ENCODE measurements at places on chromosomes 16 and 17.
A peak's percentile ranks its signal among the peaks of the same experiment; 100 is the strongest.

DNA sequence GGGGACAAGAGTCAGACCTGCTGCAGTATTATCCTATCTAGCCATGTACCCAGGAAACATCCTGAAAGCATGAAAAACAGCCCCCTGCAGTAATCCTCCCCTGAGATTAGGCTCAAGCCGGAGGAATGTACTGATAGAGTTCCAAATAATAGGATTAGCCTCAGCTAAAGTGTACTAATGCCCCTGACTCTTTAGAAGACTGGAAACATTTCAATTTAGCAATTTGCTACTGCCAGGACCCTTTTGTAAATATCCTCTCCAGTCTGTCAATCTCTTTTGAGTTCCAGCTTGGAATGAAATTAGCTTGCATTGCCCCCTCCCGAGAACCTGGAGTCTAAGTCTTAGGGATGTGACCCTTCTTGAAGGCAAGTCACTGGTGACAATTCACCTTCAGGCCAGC is 110.8 kb upstream of the DNAH9 start:
- no peak for DNase-seq

DNA sequence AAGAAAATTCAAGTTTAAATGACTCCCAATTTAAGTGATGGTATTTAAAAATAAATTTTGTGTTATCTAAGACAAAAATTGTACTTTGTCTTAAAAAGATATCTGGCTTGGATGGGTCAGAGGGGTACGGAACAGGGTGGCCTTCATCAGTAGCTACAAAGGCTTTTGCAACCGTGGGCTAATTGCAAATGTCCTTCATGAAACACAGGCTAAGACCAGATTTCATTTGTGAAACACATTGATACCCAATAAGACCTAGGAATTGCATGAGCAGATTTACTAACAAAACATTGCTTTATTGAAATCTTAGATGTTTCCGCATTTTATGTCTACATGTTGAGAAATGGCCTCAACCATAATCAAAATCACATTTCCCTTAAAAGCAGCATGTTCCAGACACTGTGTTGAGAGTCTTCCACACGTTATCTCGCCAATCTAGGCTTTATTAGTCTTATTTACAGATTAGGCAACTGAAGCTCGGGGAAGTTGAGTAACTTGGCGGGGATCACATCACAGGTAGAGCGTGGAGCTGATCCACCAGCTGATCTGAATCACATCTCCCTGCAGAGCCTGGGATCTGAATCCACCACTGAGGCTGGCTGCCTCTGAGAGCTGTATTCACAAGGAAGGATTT is 21.8 kb downstream of the FBXO39 start:
- no peak for DNase-seq

DNA sequence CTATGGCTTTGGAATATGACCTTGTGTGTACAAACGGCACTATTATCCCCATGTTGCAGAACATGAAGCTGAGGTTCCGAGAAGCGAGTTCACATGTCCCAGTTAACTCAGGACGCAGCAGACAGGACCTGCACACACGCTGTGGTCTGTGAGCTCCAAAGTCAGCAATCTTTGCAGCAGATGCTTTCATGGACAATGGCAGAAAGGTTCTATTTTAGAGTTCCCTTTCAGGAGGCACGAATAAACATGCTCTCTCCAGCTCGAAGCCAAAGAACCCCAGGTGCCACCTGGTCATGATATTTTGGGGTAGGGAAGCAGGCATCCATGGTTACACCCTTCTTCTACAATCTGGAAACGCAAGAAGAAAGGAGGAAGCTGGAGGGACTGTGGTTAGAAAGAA is 412.0 kb downstream of the TMEM114 start:
- no peak for DNase-seq

DNA sequence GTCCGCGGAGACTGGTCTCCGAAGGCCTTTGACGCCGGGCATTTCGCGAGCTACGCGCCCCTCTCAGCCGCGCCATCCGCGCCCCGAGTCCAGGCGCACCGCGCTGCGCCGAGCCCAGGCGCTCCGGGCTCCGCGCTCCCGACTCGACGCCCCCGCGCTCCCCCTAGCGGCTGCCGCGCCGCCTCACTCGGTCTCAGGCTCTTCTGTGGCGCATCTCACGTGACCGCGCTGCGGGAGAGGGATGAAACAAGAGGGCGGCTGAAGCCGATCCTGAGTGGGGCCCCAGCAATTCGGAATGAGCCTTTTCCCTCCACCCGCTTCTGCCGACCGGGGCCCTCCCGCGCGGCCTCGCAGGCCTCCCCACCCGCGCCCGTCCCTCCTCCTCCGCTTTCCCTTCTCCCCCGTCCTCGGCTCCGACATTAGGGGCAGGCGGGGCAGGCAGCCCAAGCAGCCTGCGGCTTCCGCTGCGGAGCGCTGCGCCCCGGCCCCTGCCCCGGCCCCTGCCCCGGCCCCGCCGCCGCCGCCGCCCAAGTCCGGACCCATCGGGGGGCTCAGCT is 42.5 kb upstream of the AMZ2 start:
- DNase-seq = peak; percentile 96

- DNase-seq = no peak
Measured at GRCh38 chr16:88318521-88318920, 64.2 kb upstream of the ZNF469 start.

- DNase-seq = no peak
Measured at GRCh38 chr17:69325518-69326376, 1.2 kb downstream of the ABCA5 start.

- DNase-seq = no peak
Measured at GRCh38 chr16:58582971-58583765, 46.5 kb downstream of the CNOT1 start.

GRCh38 chr16:60655514-60656153 is 1380.6 kb downstream of the CDH8 start:
- DNase-seq = no peak

DNA sequence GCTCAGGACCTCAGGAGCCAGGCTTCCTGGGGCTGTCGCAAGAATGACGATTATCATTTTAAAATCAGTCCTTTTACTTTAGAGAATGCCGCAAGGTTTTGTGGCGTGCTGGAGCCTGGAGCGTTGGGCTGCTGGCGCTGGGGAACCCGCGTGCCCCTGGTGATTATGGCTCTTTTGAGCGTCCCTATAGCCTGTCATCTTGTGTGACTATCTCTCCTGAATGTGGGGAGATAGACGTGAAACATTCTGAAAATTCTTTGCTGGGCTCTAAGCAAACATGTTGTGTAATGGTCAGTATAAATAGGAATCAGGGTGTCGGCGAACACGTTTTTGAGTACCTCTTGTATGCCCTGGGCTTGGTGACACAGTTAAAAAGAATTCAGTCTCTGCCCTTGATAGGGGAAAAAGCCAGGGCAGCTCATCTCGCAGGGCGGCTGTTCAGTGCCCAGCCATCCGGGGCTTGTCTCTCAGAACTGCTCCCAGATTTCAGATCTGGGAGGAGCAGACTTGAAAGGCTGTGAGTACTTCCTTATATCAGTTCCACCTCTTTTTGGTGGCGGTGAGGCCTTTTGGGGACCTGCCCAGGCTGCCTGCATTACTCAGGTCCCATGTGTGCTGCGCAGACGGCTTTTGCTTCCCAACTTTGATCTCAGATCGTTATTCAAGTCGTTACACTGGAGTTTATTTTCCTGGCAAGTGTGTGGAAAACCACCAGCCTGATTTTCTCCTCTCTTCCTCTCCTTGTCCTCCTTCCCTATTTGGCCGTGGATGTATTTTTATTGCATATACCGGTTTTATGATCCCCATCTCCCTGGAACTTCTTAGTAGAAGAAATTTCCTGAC is 973 bp downstream of the SLC7A6 start:
- peak; percentile 70 for DNase-seq

DNA sequence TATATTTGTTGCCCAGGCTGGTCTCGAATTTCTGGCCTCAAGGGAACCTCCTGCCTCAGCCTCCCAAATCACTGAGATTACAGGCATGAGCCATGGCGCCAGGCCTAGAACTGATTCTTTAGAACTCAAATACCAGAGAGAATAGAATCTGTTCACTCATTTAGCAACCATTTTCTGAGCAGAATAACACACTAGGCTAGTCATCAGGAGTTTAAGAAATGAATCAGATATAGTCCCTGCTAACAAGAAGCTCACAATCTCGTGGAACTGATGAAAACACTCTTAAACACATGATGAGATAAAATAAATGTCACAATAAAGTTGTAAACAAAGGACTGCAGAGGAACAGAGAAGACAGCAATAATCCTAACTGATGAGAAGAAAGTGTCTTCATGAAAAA is 55.8 kb upstream of the ADCY9 start:
- DNase-seq = no peak

GRCh38 chr17:6471531-6472465 is 27.5 kb downstream of the PIMREG start:
- no peak for DNase-seq

DNA sequence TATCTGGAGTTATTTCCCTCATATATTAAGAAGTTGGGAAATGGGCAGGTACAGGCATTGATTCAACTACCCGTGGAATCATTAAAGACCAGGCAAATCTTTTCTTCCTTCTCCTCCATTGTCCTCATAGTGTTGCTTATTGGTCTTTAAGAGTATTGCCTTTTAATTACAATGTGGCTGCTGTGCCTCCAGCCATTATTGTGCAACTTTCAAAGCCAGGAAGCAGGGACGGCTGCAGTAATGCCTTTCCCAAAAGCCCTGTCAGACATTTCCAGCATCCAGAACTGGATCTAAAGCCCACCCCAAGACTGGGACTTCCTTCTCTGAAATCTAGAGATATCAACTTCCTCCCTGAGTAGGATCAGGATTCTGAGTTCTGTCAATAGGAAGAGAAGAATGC is 42.3 kb upstream of the MED9 start:
- no peak for DNase-seq

- DNase-seq = no peak
Measured at GRCh38 chr16:50808929-50809538, 67.1 kb downstream of the CYLD start.

GRCh38 chr16:8660841-8661301 is 13.5 kb upstream of the ABAT start:
- DNase-seq = peak; percentile 77

DNA sequence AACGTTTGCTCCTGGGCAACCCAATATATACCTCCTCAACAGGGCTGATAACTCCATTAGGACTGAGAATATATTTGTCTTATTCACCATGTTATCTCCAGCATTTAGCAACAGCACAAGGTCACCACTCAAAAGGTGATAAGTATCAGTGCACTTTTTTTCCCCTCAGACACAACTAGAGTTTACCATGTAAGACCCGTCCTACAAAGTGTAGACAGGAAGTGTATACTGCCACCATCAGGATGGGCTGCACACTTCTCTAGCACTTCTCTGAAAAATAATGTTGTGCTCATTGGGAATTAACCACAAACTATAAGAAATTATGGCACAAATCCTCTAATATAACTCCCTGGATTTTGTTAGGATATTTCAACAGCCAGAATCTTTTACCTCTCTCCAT is 5.7 kb upstream of the VAT1L start:
- no peak for DNase-seq

- no peak for DNase-seq
Measured at GRCh38 chr17:43966276-43966675, 12.5 kb upstream of the PYY start.

- no peak for DNase-seq
Measured at GRCh38 chr17:73168667-73169066, 3.9 kb downstream of the SSTR2 start.

- peak; percentile 86 for DNase-seq
Measured at GRCh38 chr17:21252796-21253645, at the start of gene NATD1. NATD1 (minus strand) TSS chr17:21253410; CDS start chr17:21253264, 146 bp downstream.

DNA sequence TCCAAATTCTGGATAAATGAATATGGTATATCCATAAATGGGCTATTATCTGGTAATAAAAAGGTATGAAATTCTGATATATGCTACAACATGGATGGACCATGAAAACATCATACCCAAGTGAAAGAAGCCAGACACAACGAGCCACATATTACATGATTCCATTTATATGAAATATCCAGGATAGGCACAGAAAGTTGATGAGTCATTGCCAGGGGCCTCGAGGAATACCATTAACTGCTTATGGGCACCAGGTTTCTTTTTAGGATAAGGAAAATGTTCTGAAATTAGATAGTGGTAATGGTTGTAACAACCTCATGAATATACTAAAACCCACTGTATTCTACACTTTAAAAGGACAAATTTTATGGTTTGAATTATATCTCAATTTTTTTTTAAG is 123.2 kb downstream of the PITPNC1 start:
- DNase-seq = no peak

DNA sequence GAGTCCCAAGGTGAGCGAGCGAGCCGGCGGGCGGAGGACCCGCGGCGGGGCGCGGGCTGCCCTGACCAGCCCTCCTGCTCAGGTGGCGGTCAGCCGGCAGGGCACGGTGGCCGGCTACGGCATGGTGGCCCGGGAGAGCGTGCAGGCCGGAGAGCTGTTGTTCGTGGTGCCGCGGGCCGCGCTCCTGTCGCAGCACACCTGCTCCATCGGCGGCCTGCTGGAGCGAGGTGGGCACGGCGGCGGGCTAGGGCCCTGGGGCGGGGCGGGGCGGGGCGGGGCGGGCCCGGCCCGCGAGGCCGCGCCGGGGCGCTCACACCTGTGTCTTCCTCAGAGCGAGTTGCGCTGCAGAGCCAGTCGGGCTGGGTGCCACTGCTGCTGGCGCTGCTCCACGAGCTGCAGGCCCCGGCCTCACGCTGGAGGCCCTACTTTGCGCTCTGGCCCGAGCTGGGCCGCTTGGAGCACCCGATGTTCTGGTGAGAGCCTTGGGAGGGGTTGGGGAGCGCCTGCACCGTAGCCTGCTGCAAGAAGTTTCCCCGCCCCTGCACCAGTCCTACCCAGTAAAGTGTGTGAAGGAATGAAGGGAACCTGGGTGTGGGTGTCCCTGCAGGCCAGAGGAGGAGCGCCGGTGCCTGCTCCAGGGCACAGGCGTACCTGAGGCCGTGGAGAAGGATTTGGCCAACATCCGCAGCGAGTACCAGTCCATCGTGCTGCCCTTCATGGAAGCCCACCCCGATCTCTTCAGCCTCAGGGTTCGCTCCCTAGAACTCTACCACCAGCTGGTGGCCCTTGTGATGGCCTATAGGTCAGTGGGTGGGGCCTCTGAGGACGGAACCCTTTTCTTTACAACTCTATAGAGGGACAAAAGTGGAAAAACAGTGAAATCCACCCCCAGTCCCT is 802 bp downstream of the SETD6 start:
- DNase-seq = peak; percentile 76

DNA sequence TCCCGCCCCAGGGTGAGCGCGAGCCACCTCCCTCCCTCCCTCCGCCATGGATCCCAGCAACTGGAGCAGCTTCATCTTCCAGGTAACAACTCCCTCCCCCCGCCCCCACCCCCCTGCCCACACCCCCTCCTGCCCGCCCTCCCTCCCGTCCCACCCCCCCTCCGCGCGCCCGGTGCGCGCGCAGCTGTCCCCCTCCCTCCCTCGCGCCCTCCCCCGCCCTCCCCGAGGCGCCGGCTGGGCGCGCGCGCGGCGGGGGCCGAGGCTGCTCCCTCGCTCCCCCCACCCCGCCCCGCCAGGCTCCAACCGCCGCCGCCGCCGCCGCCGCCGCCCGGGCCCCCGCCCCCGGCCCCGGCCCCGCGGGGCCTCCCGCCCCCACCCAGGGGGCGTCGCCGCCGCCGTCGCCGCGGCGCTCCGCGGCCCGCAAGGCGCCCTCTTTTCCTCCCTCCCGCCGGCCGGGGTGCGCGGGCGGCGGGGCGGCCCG is at the start of gene MAZ:
Gene MAZ, plus strand, starts transcription at position 431 of the 481 bp plus-strand sequence. CDS start 173 bp downstream, outside the sequence.
- no peak for DNase-seq
